Kidney (tissue), 22 donors: ENCODE measurements at places on chromosomes 7 and 10. TPM values are rescaled to one million over a fixed set of nuclear protein-coding genes. Genes with fewer than 3 reads are reported as not detected.

Gene MET
- polyA plus RNA-seq = 13.4 TPM

Gene DLX6
- polyA plus RNA-seq = not detected

Gene MRLN
- 24.3 TPM for polyA plus RNA-seq

Gene DPYSL4
- polyA plus RNA-seq = not detected

Gene CYP3A5
- 7.6 TPM for polyA plus RNA-seq

Gene ASB10
- 0.22 TPM for polyA plus RNA-seq

Gene JAKMIP3
- 0.13 TPM for polyA plus RNA-seq

Gene TMUB1
- polyA plus RNA-seq = 79.9 TPM

- DNase-seq = no peak
These were observed 41.0 kb downstream of the FOXK1 start for GRCh38 chr7:4722960-4723630.

DNA sequence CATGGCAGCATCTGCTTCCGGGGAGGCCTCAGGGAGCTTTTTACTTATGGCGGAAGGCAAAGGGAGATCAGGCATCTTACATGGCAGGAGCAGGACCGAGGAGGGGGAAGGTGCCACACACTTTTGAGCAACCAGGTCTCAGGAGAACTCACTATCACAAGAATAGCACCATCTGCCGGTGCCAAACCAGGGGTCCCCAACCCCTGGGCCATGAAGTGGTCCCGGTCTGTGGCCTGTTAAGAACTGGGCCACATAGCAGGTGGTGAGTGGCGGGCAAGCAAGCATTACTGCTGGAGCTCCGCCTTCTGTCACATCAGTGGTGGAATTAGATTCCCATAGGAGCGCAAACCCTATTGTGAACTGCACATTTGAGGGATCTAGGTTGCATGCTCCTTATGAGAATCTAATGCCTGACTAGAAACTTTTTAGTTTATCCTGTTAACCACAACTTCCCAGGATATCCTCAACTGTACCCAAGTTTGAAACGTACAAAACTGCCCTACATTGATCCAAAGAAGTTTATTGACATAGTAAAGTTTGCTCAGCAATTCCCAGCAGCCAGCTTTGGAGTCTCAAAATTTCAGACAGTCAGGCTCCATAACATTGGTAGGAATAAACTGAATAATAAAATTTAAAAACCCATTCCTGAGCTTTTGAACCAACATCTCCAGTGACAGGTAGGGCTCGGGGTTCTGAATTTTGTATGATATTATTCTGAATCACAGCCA, 228.4 kb upstream of the TAC1 start:
- no peak for DNase-seq

GRCh38 chr10:112970021-112970420, 20.0 kb downstream of the TCF7L2 start:
- DNase-seq = no peak

- no peak for DNase-seq
These were observed 517.1 kb upstream of the ANKRD30A start for GRCh38 chr10:36608251-36608650.

DNA sequence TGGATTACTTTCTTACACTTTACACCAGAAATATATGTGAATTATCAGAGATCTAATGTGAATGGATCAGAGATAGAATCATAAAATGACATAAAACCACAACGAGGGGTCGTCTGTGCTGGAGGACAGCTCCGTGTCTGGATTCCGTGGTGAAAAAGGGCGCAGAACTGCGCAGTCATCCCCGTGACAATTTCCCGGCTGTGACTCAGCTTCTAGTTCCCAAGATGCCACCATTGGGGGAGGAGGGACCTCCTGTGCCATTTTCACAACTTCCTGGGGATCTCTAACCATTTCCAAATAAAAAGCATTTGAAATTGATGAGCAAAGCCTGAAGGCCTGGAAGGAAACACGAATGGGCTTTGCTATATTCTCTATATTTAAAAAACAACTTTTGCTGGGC, 72.1 kb downstream of the PDGFA start:
- DNase-seq = no peak

- DNase-seq = no peak
These were observed 31.4 kb downstream of the ADRB1 start for GRCh38 chr10:114075093-114075492.

DNA sequence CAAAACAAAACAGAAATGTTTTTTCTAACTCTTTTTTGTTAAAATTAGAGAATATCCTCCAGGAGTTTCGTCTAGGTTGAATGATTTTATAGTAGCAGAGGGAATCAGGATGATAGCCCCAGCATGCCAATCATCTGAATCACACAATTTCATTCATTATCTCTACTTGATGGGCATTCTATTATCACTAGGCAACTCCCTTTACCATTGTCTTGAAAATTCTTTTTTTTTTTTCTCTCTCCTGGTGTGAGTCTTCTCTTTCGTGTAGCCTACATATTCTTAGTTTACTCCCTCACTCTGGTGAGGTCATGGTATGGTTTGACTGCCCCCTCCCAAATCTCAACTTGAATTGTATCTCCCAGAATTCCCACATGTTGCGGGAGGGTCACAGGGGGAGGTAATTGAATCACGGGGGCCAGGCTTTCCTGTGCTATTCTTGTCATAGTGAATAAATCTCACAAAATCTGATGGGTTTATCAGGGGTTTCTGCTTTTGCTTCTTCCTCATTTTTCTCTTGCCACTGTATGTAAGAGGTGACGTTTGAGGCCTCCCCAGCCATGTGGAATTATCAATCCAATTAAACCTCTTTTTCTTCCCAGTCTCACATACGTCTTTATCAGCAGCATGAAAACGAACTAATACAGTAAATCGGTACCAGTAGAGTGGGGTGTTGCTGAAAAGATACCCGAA, 105.0 kb downstream of the OTUD1 start:
- DNase-seq = no peak

GRCh38 chr7:49703337-49703736, 70.1 kb upstream of the VWC2 start:
- no peak for DNase-seq

DNA sequence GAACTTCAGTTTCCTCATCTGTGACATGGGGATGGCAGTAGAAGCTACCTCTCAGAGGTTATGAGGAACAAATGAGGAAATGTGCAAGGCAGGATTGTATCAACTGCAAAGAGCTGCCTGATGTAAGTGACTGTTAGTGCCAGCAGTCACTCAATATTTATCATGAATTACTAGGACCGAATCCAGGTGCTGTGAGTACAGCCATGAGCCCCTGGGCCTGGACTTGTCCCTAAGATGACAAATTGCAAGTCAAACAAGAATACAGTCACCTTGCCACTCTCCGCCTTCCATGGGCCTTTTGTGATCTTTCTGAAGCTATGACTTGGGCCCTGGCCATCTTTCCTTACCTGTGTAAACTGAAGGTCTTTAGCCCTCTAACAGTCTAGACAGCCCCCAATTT, 27.7 kb upstream of the TLX1 start:
- no peak for DNase-seq

DNA sequence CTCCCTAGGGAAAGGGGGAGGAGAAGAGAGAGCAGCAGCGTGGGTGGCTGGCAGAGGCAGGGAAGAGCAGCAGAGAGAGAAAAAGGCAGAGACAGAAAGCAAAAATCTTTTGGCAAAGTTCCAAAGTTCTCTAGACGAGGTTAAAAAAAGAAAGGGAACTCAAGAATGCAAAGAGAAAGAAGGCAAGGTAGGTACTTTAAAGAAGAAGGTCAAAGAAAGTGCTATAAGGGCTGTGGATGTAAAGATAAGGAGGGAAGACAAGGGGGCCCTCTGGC, 20.2 kb upstream of the OPTN start:
- no peak for DNase-seq

DNA sequence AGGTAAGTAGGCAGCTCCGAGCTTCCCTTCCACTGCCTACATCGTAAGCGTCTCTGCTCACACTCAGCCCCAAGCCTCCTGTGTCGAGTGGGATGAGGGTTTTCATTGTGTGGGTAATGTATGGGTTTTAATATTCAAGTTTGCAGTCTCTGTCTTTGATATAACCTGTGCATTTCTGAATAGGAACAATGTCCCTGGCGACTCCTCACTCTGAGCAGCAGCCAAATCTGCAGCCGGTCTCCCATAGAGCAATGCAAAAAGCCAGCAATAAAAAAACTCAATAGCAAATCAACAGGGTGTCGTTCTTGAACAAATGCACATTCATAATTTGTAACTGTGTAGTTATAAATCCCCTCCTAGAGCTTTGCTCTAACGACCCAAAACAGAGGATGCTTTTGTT, 33.4 kb downstream of the PPP1R17 start:
- DNase-seq = no peak

DNA sequence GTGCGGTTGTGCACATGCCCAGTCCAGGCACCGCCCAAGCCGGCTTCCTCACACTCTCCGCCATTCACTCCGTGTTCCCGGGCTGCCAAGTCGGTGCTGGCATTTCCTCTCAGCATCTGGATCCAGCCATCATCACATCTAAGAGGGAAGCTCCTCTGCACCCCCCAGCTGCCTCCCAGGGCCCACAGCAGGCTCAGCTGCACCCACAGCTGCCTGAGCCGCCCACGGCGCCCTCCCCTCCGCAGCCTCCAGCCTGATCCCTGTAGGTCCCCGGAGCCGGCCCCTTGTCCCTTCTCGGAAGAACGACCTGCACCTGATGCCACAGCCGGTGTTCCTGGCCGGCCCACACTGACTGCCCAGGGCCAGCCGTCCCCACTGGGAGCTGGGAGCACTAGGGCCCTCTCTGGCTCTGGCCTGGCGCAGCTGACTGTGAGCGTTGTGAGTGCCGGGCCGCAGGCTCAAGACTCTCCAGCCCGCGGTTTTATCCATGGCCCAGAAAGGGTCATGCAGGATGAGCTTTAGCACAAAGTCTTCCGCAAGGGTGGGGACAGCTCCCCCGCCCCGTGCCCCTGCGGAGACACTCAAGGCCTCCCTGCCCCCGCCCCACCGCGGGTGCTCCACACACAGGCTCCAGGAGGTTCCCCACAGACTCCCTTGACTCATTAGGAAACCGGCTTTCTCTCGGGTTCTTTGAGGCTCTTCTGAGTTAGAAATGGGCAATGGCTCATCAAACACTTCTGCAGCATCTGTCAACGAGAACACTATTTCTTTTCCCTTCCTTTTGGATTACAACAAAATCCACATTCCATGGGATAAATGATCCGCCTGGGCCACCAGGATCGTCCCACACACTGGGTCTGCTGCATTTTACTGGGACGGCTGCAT, 31.2 kb downstream of the CFAP46 start:
- peak; percentile 59 for DNase-seq

- DNase-seq = no peak
These were observed 38.5 kb downstream of the MLLT10 start for GRCh38 chr10:21572578-21572977.

GRCh38 chr10:122020226-122020625, 31.3 kb downstream of the TACC2 start:
- no peak for DNase-seq

- no peak for DNase-seq
These were observed 27.1 kb downstream of the CDHR3 start for GRCh38 chr7:105990141-105990540.

DNA sequence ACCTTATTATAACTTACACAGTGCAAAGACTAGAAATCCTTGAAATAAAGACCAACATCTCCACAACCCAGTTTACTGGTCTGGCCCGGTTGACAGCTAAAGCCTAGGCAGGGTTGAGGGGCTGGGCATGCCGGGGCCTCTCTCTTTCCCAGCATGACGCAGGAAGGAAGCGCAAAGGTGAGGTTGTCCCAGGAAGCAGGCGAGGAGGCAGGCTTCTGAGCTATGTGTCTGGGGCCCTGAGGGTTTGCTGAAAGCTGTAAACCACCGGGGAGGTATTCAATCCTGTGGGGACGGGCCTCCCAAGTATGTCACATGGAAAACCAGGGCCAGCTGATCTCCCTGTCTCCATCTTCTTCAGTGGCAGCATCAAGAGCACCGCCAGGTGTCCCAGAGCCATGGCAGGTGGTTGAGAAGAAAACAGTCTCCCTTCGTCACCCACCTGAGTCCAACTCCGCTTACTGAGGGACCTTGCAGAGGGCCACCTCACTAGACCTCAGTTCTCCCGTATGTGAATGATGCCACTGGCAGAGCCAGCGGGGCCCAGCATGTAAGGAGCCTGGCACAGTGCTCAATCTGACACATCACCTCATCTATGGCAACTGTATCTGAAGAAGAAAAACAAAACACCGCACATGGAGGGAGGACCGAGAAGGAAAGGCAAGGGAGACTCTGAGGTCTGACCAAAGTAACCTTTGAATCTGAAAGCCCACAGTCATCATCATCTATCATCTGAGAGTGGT, 49.5 kb downstream of the FAM53B start:
- DNase-seq = no peak

GRCh38 chr7:2029936-2030335, 202.8 kb downstream of the MAD1L1 start:
- DNase-seq = no peak

- DNase-seq = no peak
These were observed 482.6 kb downstream of the RPS24 start for GRCh38 chr10:78516236-78516635.

DNA sequence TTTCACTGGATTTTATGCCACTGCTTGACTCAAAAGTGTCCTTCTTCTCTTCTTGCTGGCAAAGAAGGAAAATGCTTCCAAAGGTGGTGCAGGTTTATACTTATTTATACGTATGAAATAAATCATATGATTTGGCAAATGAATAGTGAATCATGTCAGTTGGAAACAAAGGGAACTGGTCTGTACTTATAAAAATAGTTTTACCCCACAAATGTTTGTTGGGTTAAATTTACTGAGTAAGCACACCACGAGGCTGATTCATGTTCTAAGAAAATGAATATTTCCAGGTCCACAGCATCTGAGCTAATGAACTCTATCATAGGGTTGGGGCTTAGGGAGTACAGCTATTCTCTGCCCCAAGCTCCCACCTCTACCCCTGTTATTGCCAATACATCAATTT, 232.2 kb downstream of the TRIL start:
- no peak for DNase-seq

GRCh38 chr7:2325162-2325561, 10.9 kb upstream of the SNX8 start:
- DNase-seq = no peak

DNA sequence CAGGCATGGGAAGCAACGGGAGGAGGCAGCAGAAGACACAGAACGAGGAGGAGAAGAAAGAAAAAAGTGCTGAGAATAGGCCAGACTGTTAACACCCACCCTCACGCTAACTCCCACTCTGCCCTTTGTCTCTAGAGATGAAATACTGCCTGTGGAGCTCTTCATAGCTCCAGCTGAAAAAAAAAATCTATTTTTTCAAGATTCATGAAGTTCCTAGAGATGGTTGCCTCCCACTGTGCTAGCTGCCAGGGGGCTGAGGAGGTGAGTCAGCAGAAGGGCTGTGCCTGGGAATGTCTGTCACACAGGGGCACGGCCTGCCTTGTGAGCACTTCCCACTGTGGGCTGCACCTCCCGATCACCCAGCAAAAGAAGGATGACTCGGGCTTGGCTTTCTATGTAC, 144.5 kb downstream of the RNF216 start:
- peak; percentile 80 for DNase-seq

DNA sequence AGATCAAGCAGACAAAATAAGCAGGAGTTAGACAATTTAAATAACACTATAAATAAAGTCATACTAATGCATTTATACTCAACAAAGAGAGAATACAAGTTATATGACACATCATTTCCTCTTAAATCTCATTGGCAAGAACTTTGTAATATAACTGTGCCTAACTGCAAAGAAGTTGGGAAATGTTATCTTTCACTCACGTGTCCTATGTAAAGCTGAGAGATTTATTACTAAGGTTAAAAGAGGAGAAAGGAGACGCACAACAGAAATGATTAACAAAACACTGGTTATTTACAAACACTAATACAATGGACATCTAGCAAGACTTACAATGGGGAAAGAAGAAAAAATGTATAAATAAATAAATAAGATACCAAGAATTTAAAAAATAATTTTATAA, 12.7 kb upstream of the TMEM273 start:
- no peak for DNase-seq
